ENCODE measurements at places on chromosomes 1 and 21. TPM values are rescaled to one million over a fixed set of nuclear protein-coding genes. Genes with fewer than 3 reads are reported as not detected.

The PADI2 gene
- total RNA-seq, result 2.8 TPM

The OVAAL gene
- not detected for total RNA-seq

The PCNT gene
- total RNA-seq, result 40.1 TPM

The KIRREL1 gene
- 20.6 TPM for total RNA-seq

The PTGER3 gene
- total RNA-seq, result 0.18 TPM

The SEC22B gene
- total RNA-seq, result 18.2 TPM

The ACKR1 gene
- not detected for total RNA-seq

The FCER1G gene
- 0.70 TPM for total RNA-seq

The ZFP69B gene
- 10.3 TPM for total RNA-seq

The RPF1 gene
- 35.9 TPM for total RNA-seq
